ENCODE measurements at places on chromosomes 7 and 10.
A peak's percentile ranks its signal among the peaks of the same experiment; 100 is the strongest.

- DNase-seq = no peak
These were observed 62.1 kb downstream of the ZRANB1 start for GRCh38 chr10:125003901-125004467.

DNA sequence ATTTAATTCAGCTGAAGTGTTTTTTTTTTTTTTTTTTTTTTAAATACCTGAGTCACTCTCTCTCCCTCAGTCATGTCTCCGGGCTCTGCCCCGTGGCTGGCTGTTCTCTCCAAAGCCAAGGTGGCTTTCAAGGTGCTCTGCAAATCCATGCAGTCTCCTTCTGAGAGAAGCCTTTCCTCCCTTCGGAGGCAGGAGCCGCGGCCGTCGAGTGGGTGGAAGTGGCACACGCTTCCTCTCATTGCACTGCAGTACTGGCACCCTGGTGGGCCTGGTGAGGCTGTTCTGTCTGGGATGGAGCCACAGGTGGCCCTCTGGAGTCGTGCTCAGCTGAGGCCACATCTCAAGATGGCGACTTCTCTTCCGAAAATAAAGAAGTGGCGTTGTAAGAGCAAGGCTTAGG, 221.8 kb downstream of the GLRX3 start:
- no peak for DNase-seq

GRCh38 chr10:130959752-130960195, 351.7 kb downstream of the TCERG1L start:
- no peak for DNase-seq

DNA sequence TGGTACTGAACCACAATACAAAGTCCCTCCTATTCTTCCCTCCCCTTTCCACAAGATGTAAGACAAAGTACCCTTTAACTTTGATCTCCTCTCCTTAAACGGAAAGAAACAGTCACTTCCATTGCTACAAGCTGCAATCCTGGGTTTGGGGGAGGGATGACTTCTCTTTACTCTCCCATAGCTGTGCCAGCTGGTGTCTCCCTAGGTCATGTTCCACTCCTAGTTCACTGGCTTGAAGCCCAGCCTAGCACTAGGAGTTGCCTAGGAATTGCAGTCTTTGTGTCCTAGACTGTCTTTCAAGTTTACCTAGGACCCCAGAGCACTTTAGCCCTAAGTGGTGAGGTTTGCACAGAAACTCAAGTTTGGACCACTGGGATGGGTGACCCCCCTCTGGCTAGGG, 311.1 kb downstream of the HPSE2 start:
- DNase-seq = no peak

GRCh38 chr10:60806921-60807320, 28.6 kb downstream of the CDK1 start:
- no peak for DNase-seq

- DNase-seq = no peak
These were observed 64.0 kb downstream of the MAD1L1 start for GRCh38 chr7:2168615-2169311.

DNA sequence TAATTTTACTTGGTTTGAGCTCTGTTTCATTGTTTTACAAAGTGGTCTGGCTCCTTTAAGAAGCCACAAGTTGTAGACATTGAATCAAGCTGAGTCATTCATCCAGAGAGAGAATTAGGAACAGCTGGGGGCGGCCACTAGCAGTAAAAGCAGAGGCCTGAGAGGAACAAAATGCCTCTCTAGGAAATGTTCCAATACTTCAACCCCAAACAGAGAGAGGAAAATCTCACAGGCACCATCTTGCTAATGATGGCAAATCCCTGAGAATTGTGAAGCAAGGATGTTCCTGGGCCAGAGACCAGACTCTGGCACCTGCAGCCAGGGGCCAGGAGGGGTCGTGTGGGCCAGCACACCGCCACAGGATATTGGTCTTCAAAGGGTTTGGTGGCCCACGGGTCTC, 26.5 kb upstream of the TRIL start:
- DNase-seq = no peak

DNA sequence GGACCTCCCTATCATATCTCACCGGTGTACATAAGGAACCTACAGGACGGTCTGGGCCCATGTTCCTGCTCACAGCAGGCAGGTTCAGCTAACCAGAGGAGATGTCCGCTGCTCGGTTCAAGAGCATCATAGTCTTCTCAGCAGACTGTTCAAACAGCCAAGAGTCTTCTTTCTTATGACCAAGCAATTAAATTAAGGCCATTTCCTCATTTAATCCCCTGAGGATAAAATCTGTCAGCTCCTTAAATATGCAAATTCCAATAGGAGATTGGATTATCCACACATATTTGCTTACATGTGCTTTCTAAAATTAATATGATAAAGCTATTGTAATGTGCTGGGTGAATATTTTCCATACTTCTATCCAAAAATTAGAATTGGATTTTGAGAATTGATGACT, 59.7 kb downstream of the LMBR1 start:
- DNase-seq = no peak

- DNase-seq = no peak
These were observed 80.0 kb downstream of the CELF2 start for GRCh38 chr10:11097686-11098085.

DNA sequence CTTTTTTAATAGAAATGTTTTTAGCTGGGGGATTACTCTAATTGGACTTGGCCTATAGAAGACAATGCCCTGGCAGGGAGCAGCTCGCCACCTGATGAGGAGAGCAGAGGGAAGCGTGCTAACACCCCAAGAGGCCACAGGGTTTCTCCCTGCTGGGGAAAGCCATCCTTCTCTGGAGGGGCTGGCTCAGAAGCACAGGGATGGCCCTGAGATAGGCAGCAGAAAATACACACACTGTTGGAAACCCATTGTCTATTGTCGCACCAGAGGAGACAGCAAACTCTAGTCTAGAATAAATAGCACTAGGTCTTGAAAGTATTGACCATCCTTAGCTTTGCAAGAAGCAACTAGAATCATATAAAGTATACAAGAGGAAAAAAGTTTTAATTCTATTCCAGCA, 5.4 kb downstream of the COBL start:
- DNase-seq = no peak

- DNase-seq = no peak
These were observed 1.4 kb downstream of the LARP4B start for GRCh38 chr10:929960-930624.

- no peak for DNase-seq
These were observed 7.1 kb downstream of the R3HCC1L start for GRCh38 chr10:98141484-98142073.

DNA sequence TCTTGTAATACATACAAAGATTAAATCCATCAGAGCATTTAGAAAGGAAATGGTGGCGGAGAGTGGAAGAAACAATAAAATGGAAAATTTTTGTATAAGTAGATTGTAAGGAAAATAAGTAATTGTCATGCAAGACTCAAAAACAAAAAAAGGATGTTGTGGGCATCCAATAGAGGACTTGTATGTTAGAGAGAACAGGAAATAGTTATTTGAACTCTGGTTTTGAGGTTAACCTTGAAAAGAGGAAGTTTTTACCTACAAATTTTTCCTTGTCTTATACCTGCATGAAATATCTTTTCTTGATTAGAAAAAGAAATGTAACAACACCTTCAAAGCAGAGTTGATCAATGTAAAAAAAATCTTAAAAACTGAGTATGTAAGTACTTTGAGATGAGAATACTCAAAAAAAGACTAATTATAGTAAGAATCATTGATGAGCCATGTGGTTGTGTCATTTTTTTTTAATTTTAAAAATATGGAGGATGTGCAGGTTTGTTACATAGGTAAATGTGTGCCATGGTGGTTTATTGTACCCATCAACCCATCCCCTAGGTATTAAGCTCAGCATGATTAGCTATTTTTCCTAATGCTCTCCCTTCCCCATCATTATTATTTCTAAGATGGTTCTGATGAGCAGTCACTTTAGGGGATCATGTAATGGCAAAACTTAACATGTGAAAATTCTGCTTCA, 11.9 kb downstream of the TMEM106B start:
- DNase-seq = no peak

- DNase-seq = no peak
These were observed 146.6 kb downstream of the CHN2 start for GRCh38 chr7:29341156-29341555.

- DNase-seq = no peak
These were observed 407.9 kb upstream of the NPVF start for GRCh38 chr7:25636168-25636567.

DNA sequence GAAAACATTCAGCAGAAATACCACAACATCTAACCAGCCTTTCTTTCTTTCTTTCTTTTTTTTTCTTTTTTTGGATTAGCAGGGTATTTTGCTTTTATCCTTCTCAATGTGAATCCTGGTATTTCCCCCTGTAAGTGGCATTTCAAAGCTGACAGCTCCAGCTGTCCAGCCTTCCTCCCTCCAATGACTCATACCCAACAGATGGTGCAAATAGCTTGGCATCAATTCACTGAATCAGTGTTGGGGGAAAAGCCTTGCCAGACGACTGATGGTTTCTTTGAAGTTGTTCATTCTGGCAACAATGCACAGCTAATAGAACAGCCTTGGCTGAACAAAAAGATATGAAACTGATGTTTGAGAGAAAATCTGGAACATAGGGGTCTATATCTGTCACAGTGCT, 316.8 kb upstream of the STEAP1 start:
- peak; percentile 33 for DNase-seq

GRCh38 chr10:100997360-100998182, 2.0 kb upstream of the LZTS2 start:
- peak; percentile 92 for DNase-seq

DNA sequence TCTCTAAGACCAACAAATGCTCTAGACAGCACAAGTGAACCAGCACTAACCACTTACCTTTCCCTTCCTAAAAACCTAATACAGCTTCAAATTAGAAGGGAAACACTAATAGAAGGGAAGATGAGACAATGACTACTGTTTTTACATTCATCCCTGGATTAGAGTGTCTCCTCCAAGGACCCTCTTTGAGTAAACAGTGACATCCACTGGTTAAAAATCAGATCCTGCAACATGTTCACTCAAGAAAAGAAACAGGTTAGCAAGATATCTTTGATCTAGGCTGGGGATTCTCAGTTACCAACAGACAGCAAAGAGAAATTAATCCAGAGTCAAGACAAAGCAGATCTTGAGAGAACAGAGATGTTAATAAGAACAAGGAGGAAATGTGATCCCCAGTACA, 177.7 kb upstream of the GHITM start:
- DNase-seq = no peak

DNA sequence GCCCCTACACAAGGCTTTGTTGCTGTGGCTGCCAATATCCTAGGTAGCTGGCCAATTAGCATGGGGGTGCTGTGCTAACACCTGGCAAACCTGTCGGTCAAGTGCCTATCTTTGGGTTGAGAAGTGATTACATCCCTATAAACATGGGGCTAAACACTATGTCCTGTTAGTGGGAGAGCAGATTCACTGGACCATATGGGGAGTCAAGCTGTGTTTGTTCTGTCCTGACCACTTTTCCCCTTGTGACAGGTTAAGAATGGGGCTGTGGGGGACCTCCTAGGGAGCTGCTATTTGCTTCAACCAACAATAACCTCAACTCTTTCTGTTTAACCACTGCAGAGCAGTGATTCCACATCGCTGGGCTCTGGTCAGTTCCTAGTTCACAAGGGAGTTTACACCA, 151.5 kb upstream of the AOAH start:
- DNase-seq = peak; percentile 31

DNA sequence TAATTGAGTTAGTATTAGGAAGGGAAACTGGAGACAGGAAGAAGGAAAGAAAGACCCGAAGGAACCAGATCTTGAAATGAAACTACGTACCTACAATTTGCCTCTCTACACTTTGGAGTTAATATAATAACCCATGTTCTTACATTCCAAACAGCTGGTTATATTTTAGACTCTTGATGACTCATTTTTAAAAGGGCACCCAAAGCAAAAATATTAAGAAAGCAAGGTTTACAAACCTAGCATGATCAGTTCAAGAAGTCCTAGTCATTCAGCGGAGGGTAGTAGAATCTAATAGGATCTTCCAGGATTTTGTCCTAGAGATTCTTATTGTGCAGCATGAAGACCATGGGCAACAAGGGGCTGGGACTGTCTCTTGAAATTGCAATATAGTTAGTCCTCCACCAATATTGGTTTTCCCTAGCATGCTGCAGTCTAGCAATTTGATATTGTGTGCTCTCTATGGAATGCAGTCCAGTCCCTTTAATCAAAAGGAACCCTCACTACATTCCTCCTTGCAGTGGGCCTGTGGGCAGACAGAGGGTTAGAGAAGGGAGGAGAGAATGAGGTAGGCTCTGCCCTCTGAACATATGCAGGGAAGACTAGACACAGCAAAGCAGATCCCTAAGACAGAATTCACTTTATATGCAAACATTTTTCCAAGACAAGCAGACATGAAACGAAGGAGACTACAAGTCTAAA, 230.3 kb downstream of the INHBA start:
- no peak for DNase-seq

- no peak for DNase-seq
These were observed 47.6 kb upstream of the PPIF start for GRCh38 chr10:79299397-79300241.

DNA sequence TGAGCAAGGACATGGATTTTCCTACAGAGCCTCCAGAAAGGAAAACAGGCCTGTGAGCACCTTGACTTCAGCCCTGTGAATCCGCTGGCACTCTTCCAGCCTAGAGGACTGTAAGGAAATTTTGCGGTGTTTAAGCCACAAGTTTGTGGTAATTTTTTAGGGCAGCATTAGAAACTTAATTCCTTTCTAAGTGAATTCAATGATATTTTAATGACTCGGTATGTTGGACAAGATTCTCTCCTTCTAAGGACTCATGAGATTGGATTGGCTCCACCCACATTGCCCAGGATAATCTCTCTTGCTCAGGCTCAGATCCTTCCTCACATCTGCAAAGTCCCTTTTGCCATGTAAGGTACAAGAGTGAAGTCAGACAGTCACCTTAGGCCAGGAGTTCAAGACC, 4.5 kb downstream of the LYZL2 start:
- no peak for DNase-seq

DNA sequence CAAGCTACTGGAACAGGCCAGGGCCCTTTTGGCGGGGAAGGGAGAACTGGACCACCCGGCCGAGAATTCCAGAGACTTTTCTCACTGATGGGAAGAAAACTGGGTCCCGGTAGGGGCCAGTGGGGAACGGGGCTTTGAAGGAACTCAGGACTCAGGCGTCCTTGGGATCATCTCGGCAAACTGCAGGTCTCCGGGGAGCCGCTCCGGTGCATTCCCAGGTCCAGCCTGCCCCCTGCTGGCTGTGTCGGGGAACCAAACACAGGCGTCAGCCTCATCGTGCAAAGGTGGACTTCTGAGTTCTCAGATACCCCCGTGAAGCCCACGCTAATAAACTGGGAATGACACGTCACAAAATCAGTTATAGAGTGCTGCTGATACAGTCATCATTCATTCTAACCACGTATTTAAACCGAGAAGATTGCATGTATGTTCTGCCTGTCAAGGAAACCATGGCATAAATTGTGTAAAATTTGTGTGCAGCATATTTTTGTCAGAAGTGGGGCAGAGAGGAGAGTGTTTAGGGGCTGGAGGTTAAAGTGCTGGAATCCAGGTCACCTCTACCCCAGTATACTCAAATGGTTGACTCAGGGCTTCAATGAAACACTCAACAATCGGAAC, 76.1 kb upstream of the CPXM2 start:
- peak; percentile 84 for DNase-seq

GRCh38 chr7:5429253-5429856, 5.7 kb upstream of the TNRC18 start:
- DNase-seq = peak; percentile 86
